ENCODE measurements at places on chromosomes 1 and 21.
A peak's percentile ranks its signal among the peaks of the same experiment; 100 is the strongest.

DNA sequence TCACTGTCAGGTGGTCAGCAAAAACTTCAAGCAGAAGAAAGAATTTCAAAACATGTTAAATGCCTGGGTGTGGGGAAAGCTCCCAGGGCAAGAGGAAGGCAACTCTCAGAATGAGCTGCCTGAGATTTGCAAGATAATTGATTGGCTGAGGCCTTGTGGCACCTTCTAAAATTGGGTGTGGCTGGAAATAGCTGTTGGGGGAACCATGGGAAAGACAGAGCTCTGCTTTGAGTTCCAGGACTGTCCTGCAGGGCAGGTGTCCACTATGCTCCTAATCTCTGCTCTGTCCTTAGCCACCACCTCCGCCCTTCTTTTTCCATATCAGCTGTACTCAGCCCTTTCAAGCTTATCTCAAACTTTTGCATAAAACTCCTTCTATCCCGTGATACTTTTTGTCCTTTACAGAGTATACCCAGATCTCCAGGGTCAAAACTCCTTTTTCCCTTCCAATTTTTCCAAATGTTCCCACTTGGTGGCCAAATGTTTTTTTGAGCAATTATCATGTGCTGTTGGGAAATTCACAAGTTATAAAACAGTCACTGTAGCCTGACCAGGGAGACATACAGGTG lies 23.8 kb upstream of the PPP2R5A start:
- DNase-seq, result no peak

- DNase-seq, result no peak
Observed at GRCh38 chr1:37764888-37765441, at the start of gene EPHA10. TSS of gene EPHA10 (minus strand) at chr1:37765120. CDS start at chr1:37765066, 54 bp downstream.

GRCh38 chr21:25273959-25274358 lies 333.3 kb downstream of the MRPL39 start:
- DNase-seq, result no peak

- no peak for DNase-seq
Observed at GRCh38 chr1:24643363-24644099, 429 bp downstream of the SRRM1 start.

DNA sequence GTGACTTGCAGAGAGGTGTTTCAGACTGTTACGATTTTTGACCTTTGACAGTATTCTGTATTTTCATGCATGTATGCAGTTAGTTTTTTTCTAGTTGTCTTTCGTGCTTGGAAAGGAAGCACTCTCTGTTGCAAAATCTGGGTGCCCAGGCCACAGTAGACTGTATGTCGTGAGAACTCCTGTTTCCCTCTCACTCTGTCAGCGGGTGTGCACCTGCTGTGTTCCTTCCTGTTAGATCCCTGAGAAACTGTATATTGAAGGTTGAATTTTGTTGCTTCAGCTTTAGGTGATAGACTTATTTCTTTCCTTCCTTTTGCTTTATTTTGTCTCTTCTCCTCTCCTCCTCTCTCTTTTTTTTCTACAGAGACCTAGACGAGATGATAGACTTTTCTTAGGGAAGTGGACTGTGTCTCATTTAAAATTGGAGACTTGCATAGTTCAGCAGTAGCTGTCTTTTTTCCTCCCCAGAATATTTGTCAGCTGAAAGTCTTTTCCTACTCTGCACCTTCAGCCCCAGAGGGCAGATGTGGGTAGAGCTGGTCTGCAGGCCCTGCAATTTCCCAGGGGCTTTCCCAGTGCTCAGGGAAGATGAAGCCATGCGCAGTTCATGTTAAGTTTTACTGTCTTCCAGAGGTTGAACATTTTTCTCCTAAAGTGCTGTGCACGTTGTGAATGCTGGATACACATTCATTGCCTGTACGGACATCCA lies 1.4 kb downstream of the TRAPPC10 start:
- peak; percentile 42 for DNase-seq

DNA sequence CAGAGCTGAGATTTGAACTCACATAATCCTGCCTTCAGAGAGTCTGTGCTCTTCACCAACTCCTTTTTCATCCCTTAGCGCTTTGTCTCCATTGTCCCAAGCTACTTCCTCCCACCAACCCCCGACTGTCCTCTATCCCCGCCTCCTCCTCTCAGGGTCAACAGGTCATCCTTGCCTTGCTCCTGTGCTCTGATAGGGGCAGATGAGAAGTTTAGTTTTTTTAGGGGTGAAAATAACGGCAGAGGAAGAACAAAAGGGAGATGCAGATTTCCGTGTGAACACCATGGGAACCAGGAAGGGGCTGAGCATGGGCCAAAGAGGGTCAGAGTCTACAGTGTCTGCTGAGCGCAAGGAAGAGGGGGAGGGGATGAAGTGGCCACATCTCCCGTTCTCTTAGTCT lies 31.9 kb downstream of the GLUL start:
- DNase-seq, result no peak

DNA sequence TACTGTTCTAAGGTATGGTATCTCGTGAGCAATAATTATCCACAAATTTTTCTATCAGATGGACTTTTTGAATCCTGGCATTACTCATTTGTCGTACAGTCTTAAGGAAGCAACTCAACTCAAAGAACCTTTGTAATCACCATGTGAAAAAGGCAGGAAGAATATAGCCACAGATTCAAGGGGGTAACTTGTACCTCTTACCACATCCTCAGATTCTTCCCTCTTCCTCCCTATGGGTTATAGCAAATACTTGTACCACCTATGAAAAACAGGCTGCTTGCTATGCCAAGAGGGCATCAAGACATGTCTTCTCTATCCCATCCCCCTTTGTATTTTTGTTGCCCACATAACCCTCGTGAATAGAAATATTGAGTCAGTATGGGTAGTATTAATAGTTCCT lies 616.6 kb upstream of the USP24 start:
- DNase-seq, result no peak

All from stimulated activated CD4-positive, alpha-beta T cell treated with anti-CD3 and anti-CD28 coated beads, Interleukin-4, amount 100 ng/mL, for 1 hour (primary cell).